ENCODE measurements at places on chromosomes 3 and 15.

GRCh38 chr15:48781481-48782081, 29.3 kb downstream of the CEP152 start:
- no peak for DNase-seq

DNA sequence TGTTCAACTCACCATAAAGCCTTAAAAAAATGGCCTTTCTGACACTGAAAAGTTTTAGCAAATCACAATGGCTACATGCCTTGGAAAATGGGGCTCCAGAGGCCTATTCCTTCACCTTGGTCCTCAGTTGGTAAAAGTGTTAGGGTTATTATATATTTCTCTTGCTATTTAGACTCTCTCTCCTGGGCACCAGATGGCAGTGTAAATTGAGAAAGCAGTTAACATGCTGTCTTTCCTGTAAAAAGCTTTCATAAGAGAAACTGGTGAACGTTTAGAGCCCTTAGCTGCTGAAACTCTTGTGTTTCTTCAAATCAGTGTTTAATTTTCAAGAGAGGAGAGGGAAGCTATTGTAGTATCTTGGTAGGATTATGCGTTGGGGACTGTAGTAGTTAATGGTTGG, 89.9 kb downstream of the LRTM1 start:
- no peak for DNase-seq

DNA sequence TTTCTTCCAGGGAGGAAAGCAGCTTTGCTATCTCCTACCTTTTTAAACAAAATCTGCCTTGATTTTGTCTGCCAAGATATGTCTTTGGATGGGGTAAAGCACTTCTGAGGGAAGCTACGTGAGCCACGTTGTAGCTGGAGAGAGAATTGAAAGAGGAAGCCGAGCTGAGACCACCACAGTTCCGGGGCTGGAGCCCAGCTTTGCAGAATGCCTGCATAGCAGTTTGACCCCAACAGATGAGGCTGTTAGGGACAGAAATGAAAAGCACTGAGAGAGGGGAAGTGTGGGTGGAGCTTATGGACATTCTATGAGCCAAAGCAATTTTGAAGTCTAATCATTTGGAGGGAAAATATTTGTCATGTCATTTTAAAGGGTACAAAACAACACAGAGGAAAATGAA, 45.4 kb downstream of the LIPC start:
- DNase-seq, result no peak

DNA sequence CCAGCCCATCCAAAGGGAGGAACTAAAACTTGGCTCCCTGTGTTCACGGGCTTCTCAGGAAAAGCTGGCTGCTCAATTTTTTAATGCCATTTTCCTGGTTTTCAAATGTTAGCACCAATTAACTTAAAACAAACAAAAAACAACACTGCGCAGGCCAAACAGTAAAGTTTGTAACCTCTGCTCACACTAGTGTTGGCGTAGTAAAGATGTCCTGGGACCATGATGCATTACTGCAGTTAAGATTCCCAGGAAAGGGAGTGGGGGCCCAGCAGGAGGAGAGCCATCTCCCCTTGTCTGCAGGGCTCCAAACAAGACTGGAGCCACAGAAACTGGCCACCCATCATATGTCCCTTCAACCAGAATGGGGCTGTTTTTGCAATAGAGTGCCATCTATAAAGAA, 74.0 kb downstream of the KY start:
- no peak for DNase-seq

DNA sequence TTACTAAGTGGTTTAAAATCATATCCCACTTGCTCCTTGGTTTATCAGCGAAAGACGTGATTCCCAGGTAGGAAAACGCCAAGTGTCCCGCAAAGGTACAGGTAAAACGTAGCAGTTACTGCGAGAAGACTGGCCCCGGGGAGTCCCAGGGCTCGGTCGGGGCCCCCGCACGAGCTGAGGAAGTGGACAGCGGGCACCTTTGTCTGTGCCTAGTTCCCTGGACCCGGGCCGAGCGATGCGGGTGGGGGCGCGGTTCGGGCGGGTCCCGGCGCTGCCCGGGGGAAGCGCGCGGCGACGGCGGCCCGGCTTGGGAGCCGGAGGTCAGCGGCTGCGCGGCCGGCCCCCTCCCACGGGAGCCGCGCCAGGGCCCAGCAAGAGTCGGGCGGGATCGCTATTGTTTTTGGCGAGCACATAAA, 864 bp upstream of the NEO1 start:
- no peak for DNase-seq

- DNase-seq, result no peak
Observed at GRCh38 chr15:57198654-57199291, 177.5 kb upstream of the CGNL1 start.

GRCh38 chr3:135905058-135905724, 60.3 kb upstream of the PPP2R3A start:
- DNase-seq, result no peak

GRCh38 chr15:64337761-64338160, 18.2 kb downstream of the CSNK1G1 start:
- no peak for DNase-seq

- no peak for DNase-seq
Observed at GRCh38 chr3:99951701-99952100, 134.0 kb downstream of the CMSS1 start.

DNA sequence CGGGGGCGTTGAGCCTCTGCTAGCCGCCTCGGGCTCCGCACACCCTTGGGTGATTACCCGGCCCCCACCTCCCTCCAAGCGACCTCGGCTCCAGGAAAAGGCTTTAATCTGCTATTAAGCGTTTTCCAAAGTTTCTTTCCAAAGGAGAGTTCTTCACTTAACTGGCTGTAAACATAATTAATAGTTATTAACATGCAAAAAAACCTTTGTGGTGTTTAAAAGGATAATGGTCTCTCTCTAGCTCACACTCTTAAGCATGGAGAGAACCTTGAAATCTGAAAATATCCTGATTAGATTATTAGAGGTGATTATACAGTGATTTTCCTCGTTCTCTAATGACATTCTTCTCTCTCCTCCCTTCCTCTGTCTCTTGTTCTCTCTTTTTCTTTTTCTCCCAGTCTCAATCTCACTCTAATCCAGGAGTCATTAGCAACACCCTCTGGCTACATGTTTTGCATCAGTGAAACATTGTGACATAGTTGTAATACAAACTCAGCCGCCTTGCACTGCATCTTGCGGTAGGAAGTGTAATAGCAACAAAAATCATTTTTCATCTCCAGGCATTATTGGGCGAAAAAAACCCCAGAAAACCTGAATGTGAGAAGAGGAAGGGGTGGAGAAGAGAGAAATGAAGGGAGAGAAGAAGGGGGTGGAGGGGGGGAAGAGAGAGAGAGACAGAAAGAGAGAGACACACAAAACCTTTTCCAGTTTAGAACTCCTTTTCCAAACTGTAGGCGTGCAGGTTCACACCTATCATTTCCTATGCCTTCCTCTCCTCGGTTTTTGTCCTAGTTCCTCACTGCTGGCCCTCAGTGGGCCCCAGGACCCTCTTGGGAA, 24.4 kb downstream of the NR2F2 start:
- no peak for DNase-seq

DNA sequence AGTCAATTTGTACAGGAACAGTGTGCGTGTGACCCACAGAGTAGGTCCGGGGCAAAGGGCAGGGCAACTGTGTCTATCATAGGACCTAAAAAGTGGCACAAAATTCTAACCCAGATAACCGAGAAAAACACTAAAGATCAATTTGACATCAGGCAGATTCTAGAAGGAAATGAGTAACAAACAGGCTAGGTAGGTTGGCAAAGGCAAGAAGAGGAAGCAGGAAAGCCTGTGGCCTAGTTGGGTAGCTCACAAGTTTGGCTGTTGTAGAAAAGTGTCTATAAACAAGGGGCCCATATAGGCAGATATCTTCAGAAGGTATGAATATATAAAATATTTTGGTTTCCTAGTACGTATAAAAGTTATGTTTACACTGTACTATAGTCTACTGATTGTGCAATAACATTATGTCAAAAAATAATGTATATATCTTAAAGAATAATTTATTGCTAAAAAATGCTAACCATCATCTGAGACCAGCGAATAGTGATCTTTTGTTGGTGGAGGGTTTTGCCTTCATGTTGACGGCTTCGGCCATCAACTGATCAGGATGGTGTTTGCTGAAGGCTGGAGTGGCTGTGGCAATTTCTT, 13.3 kb upstream of the OR5K1 start:
- DNase-seq, result no peak

DNA sequence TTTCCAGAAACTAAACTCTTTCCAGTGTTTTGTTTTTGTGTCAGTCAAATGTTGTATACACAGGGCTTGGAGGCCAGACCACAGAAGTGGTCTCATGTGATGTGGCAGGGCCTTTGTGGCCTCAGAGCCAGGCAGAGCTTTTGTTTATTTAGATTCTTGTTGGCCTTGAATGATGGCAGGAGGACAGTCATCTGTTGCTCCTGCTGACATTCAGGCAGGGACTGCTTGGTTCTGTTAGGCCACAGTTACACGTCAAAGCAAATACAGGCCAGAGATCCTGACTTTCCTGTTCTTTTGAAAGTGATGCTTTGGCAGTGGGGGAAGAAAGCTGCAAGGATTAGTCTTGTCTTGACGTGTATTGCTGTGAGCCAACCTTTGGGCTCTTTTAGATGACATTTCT, 325.1 kb downstream of the CACNA2D3 start:
- no peak for DNase-seq

DNA sequence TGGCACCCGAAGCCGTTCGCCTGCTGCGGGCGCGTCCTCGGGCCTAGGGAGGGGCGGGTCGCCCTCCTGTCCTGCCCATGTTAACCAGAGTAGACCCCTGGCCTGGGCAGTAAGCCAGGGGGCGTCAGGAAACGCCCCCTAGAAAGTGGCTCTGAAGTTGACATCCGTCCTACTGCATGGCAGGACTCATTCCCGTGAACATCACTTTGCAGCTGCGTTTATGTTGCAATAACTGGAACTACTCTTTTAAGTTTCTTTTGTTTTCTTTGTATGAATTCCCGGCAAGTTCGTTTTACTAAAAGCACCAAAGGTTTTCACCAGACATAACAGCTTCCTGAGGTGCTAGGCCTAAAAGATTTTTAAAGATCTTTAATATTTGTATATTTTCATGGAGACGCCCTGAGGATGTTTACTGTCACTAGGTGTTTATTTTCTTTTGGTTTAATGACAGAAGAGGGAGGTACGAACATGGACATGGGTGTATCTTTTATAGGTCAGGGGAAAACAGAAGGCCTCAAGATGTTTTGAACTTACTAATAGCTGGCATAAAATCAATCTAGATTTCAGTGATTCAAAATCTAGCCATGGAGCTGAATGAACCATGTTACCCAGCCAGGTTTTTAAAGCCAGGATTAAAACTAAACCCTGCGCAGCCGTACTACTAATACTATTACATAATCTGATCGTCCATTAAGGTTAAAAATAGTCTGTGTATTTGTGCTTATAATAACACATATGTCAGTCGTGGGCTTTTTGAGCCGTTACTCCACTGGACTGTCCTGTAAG, 1.0 kb downstream of the C15orf61 start:
- no peak for DNase-seq

- DNase-seq, result no peak
Observed at GRCh38 chr3:15403965-15404364, 23.4 kb downstream of the METTL6 start.

- no peak for DNase-seq
Observed at GRCh38 chr15:58726867-58727266, 22.6 kb downstream of the ADAM10 start.

DNA sequence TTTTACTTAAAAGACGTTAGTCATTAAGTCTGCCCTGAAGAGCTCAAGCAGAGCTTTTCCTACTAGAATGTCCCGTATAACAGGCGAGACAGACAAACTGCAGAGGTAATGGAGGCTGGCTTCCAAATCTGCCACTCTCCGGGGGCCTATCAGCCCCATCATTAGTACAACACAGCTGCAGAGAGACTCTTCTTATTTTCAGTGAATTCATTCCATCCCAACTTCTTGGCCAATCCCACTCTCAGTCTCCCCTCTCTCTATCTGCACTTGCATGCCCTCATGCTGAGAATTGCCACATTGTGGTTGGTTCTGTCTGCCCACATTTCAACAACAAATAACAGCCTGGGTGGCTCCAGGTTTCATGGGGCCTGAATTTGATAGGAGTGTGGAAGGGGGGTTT, 412.7 kb downstream of the ERC2 start:
- DNase-seq, result no peak

- no peak for DNase-seq
Observed at GRCh38 chr3:171971919-171972514, 67.4 kb upstream of the FNDC3B start.

- DNase-seq, result no peak
Observed at GRCh38 chr15:27585041-27585640, 514.0 kb downstream of the OCA2 start.

- DNase-seq, result no peak
Observed at GRCh38 chr15:78830514-78831228, 19.4 kb upstream of the ADAMTS7 start.

DNA sequence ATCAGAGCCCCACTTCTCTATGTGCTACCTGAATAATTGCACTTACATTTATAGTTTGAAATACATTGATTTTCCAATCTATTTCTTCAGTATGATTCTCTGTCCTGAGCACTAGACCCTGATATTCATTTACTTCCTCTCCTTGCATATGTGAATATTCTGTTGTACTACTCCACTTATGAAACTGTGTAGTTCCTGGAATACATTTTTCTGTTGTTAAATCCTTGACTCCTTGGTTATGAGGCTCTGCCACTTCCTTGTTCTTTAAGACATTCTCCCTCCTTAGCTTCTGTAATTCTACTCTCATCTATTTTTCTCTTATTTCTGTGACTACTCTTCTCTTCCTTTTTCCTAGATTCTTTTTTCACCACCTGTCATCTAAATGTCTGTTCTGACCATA, 12.9 kb upstream of the MGA start:
- DNase-seq, result no peak

GRCh38 chr3:15812183-15812582, 14.4 kb upstream of the ANKRD28 start:
- DNase-seq, result no peak

- no peak for DNase-seq
Observed at GRCh38 chr3:46517784-46518181, 20.0 kb downstream of the RTP3 start.

- no peak for DNase-seq
Observed at GRCh38 chr3:182370949-182371348, 422.4 kb upstream of the ATP11B start.

DNA sequence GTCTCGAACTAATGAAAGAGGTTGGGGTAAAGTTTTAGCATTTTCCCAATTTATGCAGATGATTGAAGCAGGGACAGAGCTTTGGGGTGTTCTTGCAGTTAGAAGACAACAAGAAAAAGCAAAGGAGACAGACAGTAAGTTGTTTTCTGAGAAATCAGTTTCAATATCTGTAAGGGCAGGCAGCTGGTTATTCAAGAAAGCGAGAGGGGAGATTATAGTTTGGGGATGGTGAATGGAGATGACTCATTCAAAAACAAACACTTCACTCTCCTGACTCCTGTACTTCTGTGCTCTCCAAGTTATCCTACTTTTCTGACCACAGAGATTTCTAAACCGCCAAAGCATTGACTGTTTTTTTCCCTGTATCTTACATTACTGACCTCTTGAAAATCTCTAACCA, 352.0 kb downstream of the GAP43 start:
- DNase-seq, result no peak
